Glutamatergic neuron (in vitro differentiated cells): ENCODE measurements at places on chromosomes 6 and 20. TPM values are rescaled to one million over a fixed set of nuclear protein-coding genes. Genes with fewer than 3 reads are reported as not detected.

The TLDC2 gene
- total RNA-seq = not detected

The TRAPPC3L gene
- total RNA-seq = not detected

GRCh38 chr6:45668705-45669104, 291.0 kb upstream of the SUPT3H start:
- no peak overlapping the region for H3K27ac ChIP-seq
- H3K27me3 ChIP-seq = peaks cover 2% of the 10 kb centered on the region
- peaks cover 4% of the 10 kb centered on the region for H3K4me1 ChIP-seq
- DNase-seq = no peak
- no peaks in the 10 kb centered on the region for H3K36me3 ChIP-seq

GRCh38 chr6:148884461-148884860, 137.6 kb downstream of the UST start:
- H3K27me3 ChIP-seq = peaks cover 2% of the 10 kb centered on the region
- DNase-seq = no peak
- no peak overlapping the region for H3K27ac ChIP-seq
- H3K4me3 ChIP-seq = no peak overlapping the region
- H3K4me1 ChIP-seq = peaks cover 13% of the 10 kb centered on the region
